ENCODE measurements at places on chromosomes 3 and 15.

DNA sequence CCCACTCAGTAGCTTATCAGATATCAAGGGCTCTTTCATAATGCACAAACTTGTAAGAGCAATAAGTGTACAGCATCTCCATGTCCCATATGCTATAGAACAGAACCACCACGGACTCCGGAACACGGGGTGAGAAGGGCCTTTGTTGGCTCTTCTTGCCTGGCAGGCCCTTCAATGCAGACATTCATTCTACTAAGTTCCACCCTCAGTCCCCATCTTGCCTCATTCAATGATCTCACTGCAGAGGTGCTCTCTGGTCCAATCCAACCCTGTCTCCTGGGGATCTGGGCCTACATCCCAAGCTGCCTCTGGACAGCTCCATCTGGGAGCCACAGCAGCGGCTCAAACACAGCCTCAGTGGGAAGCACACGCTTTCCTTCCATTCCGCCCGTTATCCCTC, 16.8 kb downstream of the HACD2 start:
- DNase-seq = no peak

DNA sequence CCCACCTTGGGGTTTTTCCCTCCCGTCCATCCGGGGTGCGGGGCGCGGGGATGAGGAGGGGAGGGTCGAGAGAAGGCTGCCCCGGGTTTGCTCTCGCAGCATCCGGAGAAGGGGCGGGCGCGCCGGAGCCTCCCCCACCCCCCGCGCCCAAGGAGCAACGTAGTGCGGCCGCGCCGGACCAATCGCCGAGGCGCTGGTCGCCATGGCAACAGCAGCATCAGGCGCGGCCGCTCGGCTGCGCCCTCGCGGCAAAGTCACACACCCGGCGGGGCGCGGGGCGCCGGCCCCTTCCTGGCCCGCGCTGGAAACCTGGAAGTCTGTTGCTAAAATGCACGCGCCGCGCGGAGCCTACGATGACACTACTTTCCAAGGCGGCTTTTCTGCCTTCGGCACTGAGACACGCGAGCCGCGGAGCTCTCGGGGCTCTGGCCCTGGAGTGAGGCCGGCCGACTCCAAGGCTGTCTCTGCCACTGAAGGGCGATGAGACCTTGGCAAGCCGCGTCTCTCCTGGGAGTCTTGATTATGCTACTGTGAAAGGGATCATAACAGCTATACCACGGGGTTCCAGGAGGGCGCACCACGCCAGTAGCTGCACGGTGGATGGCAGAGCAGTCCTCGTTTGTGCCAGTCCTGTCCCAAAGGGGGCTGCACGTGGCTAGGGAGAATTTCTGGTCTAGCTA, at the start of gene IQSEC1:
Gene IQSEC1 (minus strand): TSS at position 104 of the 680 bp plus-strand sequence. CDS start 415 bp downstream, outside the sequence.
- DNase-seq = no peak

- DNase-seq = peak; percentile 19
These were observed 1.9 kb upstream of the ALS2CL start for GRCh38 chr3:46695177-46695961.

- no peak for DNase-seq
These were observed 152.6 kb upstream of the GBE1 start for GRCh38 chr3:81913886-81914663.

- DNase-seq = no peak
These were observed 412.5 kb downstream of the SOX2 start for GRCh38 chr3:182124187-182124586.

DNA sequence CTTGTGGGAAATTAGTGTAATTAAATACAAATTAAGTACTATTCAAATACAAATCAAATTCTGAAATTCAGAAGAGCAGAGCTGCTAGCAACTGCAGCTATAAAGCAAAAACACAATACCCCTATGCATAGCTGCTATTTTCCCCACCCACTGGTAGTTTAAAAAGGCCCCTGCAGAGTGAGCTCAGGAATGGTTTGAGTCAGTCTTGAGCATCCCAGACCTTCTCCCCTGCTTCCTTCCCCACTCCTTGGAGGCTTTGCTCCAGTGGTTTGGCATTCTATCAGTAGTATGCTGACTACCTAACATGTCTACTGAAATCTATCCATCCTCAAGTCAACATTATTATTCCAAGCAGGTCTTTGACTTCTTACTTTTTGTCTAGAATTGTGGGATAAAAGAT, 53.0 kb downstream of the EFHB start:
- DNase-seq = no peak

All from MG63 (cell line).